IMR-90 (cell line): ENCODE measurements at places on chromosomes 11 and 22. TPM values are rescaled to one million over a fixed set of nuclear protein-coding genes. Genes with fewer than 3 reads are reported as not detected.

- peak; percentile 35 for DNase-seq
Observed at GRCh38 chr22:31400023-31400397, 606 bp downstream of the DRG1 start.

- no peak for DNase-seq
Observed at GRCh38 chr22:29102300-29102699, 29.5 kb downstream of the KREMEN1 start.

DNA sequence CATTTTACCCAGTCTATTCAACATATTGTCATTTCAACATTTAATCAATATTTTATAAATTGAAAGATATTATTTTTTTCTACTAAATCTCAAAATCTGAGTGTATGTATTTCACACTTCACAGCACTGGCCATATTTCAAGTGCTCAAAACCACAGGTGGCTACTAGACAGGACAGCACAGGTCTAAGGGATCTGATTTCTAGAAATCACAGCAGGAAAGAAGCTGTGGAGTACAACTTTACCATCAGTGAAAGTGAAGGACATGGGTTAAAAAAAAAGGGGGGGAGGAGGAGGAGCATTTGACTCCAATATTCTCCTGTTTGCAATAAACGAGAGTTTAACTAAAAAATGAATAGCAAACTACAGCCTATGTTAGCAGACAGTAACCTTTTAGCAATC is 4.5 kb downstream of the PRDM10 start:
- no peak for DNase-seq

GRCh38 chr11:102320188-102320587 is 2.9 kb downstream of the BIRC3 start:
- DNase-seq = no peak

GRCh38 chr11:73218106-73218829 is at the start of gene P2RY2:
Gene P2RY2, plus strand, starts transcription at chr11:73218281. Its CDS starts 15,879 bp downstream, at chr11:73234160.
- no peak for DNase-seq

- DNase-seq = peak; percentile 81
Observed at GRCh38 chr11:86818462-86819192, 18.3 kb downstream of the PRSS23 start.

DNA sequence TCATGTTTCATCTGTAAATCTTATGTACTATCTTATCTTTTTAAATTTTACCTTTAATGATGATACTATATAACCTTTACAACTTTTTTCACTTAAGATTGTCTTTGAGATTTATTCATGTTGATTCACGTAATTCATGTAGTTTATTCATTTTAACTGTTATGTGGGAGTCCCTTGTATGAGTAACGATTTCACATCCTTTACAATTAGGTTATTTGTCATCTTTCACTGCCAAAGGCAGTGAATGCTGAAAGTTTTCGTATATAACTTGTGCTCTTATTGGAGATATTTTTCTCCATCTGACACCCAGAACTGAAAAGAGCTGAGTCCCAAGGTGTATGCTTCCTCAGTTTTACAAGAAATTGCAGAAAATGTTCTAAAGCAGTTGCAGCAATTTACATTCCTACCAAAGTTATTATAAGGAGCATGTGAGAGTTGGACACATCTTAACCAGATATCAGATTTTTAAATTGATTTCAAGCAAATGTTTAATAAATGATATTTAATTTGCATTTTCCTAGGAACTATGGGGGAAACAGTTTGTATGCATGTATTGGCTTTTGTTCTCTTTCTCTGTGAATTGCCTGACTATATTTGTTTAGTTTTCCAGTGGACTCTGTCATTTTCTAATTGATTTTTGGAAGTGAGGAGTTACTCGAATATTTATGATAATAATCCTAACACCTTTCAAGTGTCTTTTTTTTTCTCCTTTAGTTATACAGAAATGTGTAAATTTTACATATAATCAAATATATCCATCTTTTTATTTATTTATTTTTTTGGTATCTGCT is 6.4 kb downstream of the ARL14EP start:
- DNase-seq = no peak

GRCh38 chr11:121544956-121545355 is 92.2 kb upstream of the SORL1-AS1 start:
- DNase-seq = no peak

DNA sequence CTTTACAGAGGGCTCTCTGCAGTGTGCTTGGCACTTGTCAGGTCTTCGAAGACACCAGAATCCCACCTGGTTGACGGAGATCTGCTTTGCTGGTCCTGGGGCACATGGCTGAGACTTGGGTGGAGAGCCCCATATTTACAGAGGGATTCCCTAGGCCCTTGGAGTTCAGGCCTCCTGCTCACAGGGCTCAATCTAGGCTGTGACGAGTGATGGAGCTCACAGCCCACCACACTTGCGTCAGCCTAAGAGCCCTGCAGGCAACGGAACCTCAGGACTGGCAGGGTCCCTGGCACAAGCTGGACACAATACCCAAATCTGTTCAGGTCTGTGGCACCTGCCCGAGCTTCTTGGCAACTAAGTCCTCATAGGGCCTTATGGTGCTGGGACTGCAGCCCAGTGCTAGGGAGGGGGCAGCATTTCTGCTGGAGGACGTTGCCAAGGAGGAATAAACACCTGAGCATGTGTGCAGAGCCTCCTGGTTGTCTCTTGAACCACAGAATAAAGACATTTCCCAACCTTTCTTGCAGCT is 59.1 kb downstream of the KCNC1 start:
- DNase-seq = no peak

DNA sequence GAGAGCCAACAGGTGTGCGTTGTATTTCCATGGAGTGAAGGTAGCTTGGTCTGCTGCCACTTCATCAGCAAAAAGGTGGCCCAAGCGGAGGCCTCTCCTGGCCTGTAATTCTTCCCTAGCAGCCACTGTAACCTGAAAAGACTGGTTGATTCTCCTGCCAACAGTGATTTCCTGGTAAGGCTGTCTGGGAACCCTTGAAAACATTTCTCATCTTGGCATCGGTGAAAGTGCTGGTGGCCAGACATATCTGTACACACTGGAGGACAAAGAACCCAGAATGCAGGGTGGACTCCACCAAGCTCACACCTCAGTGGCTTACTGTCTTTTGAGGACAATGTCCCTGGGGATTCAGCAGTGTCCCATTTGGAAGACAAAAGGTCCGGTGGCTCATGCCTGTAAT is 128.0 kb downstream of the TRIM29 start:
- DNase-seq = no peak

DNA sequence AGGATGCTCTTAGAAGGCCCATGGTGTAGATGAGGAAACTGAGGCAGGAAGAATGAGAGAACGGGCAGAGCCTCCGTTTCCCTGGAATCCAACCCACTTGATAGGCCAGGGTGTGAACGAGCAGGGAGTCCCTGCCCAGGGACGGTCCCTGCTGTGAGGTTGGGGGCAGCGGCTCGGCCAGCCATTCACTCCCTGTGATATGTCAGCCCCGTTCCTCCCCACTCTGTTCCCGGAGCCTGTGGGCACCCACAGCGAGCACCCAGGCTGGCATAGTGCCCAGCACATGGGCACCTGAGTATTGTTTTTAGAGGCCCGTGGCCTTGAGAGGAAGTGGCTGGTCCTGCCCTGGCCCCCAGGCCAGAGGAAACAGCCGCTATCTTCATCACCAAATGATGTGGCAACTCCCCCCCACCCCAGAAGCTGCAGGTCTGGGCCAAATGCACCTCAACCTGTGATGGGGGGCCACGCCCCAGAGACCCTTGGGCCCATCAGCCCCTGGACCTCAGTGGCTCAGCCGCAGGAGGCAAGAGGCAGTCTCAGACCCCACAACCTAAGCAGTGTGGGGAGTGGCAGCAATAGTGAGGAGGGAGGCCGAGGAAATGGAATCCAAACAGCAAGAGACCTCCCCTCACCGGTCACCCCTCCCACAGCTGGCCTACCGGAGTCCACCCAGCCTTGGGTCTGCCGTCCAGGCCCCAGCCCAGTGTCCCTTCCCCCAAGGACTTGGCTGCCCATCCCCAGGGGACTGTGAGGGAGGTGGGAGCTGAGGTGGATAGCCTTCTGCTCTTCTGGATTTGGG is 2.1 kb downstream of the ALDH3B1 start:
- no peak for DNase-seq

- DNase-seq = peak; percentile 70
Observed at GRCh38 chr11:95143106-95143681, 53.5 kb downstream of the ENDOD1 start.

GRCh38 chr11:80916173-80916798 is 1475.5 kb upstream of the TENM4 start:
- no peak for DNase-seq

GRCh38 chr22:29259253-29259899 is 8.4 kb downstream of the RHBDD3 start:
- no peak for DNase-seq

- no peak for DNase-seq
Observed at GRCh38 chr11:87259736-87260135, 222.0 kb downstream of the TMEM135 start.

DNA sequence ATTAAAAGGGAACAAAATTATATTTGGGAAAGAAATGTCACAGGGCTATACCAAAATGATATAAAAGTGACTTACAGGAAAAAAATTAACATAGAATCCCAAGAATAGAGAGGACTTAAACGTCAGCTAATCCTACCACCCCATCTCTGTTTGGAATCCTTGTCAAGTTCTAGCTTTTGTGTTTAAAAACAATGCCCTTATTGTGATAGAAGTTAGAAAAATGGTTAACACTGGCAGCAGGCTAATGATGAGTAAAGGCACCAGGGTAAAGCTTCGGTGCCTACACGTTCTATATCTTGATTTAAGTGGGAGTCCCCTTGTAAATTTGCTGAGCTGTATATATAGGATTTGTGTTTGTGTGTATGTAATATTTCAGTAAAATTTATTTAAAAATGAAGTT is 453.3 kb upstream of the TENM4 start:
- DNase-seq = no peak

- no peak for DNase-seq
Observed at GRCh38 chr11:27452147-27452546, 20.4 kb downstream of the LGR4 start.

DNA sequence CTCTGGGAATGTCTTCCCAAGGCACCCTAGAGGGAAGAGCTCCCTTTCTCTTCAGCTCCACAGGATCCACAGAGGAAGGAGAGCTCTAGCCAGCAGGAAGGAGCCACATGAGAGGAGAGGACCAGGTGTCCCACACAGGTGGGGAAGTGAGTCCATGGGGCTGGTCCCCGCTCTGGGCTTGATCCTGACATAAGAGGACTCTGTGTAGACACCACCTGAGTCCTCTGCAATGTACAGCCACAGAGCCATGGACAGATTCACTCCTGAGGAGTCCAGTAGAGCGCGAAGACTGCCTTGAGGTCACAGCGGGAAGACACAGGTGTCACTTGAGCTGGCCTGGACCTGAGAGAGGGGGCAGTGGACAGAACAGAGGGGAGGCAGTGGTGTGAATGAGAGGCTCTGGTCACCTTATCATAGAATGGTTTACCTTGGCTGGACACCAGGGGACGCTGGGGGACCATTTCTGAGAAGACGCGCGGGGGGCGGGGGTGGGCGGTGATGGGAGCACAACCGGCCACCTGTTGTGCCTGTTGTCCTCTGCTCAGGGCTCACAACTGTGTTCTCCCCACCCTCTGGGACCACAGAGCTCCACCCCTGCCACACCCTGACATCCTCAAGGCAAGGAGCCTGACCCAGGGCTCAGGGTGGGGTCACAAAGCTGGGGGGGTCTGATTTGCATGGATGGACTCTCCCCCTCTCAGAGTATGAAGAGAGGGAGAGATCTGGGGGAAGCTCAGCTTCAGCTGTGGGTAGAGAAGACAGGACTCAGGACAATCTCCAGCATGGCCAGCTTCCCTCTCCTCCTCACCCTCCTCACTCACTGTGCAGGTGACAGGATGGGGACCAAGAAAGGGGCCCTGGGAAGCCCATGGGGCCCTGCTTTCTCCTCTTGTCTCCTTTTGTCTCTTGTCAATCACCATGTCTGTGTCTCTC is 128.2 kb downstream of the ZNF280B start:
- no peak for DNase-seq

DNA sequence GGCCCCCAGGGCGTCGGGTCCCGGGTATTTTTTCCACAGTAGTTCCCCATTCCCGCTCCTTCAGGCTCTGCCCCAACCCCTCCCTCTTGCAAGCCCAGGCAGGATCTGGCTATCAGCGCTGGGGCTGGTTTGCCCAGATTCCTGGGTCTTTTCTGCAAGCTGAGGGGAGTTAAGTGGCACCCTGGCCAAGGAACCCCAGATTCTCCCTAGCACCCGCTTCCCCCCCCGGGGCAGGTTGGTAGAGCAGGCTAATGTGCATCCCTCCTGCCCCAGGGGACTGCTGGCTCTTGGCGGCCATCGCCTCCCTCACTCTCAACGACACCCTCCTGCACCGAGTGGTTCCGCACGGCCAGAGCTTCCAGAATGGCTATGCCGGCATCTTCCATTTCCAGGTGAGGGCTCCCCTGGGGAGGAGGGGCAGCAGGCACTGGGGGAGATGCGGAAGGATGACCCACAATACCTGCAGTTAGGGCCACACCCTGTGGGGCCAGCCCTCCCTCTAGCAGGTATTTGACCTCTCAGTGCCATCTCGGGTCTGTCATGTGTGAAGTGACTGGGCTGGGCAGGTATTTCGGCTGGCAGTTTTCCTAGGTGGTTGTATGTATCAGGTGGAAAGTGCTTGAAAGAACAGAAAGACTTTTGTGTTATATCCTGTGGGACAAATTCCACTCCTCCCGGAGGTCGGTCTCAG is 1.6 kb downstream of the CAPN1 start:
- no peak for DNase-seq

DNA sequence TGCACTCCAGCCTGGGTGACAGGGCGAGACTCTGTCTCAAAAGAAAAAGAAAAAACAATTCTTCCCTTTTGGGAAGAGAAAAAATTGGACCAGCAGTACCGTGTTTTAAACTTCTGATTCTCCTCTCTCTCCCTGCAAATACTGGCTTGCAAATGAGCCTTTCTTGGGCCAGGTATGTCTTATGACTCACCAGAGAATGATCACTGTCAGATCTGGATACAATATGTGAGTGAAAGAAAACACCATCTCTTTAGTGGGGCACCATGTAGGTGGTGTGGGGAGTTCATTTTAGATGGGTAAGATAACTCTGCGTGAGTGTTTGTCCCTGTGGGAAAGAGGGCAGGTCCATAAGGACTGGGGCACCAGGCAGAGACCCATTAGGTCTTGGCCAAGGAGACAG is 2.4 kb upstream of the SCGB2A2 start:
- no peak for DNase-seq

The TIMM8B gene
- 35.5 and 48.9 TPM in 2 replicates for total RNA-seq

The CAPN5 gene
- total RNA-seq = 8.1 TPM in 2 replicates

The UCP3 gene
- total RNA-seq = under 0.01 TPM in 2 replicates

The OSBP2 gene
- 1.7 and 2.2 TPM in 2 replicates for total RNA-seq

The TTC28 gene
- 9.4 and 13.3 TPM in 2 replicates for total RNA-seq

The SLC22A25 gene
- not detected in 2 replicates for total RNA-seq

The CALCB gene
- total RNA-seq = not detected in 2 replicates

The PRODH gene
- not detected in 2 replicates for total RNA-seq

The OR51B2 gene
- not detected in 2 replicates for total RNA-seq

The SPON1 gene
- 0.56 and 0.72 TPM in 2 replicates for total RNA-seq

The L3MBTL2 gene
- total RNA-seq = 20.8 and 25.1 TPM in 2 replicates

The ADORA2A gene
- 0.28 and 0.36 TPM in 2 replicates for total RNA-seq

The ZP1 gene
- 0.18 and 0.28 TPM in 2 replicates for total RNA-seq

The IFTAP gene
- 15.8 and 34.7 TPM in 2 replicates for total RNA-seq

The CCDC73 gene
- total RNA-seq = not detected in 2 replicates

The NTM gene
- 17.8 and 19.5 TPM in 2 replicates for total RNA-seq
